ENCODE measurements at places on chromosomes 5 and 9.

GRCh38 chr9:90271707-90272106, 370.9 kb downstream of the DIRAS2 start:
- DNase-seq: no peak

DNA sequence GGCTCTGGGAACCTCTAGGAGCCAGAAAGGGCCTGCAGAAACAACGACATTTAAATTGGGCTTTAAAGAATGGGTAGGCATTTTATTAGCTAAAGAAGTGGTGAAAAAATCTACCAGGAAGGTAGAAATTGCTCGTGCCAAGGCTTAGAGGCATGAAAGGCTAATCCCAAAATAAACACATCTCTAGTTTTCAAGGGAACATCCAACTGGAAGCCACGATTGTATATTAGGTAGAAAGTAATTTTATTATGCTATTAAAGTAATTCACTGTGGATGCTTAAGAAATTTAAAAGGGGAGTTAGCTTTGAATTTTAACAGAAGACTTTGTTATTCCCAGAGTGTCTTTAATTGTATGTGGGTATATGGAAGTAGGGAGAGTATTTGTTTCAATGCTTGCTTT, 17.5 kb upstream of the CNTLN start:
- no peak for DNase-seq

DNA sequence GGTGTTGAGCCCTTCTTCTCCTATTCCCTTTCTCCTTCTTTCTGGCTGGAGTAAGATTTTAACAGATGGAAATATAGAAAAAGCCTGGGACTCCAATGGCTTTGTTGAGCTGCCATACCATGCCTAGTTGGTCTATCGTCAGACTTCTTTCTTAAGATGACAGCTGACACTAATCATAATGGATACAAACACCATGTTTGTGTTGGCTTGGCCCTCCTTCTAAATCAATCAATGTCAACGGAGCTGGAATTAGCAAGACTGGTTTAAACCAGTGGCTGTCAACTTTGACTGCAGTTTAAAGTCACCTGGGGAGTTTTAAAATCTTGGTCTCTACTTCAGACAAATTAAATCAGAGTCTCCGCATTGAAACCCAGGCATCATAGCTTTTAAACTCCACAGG, 264.5 kb upstream of the PRR16 start:
- DNase-seq: no peak

DNA sequence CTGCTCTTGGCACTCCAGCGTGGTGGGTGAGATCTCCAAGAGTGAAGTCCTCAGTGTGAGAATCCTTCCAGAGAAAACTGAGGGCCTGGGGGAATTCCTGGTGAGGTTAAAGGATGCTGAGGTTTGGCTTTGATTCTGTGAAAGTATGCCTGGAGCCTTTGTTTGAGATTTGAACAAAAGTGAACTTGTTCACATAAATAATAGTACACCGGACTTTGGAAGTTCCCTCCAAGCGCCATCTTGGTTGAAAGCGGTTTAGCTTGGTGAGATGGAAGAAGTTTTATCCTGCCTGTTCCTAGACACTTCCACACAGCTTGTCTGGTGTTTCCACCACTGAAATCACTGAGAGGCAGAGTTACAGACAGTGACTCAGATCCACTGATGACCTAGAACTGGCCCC, 286.4 kb downstream of the NTRK2 start:
- DNase-seq: no peak

DNA sequence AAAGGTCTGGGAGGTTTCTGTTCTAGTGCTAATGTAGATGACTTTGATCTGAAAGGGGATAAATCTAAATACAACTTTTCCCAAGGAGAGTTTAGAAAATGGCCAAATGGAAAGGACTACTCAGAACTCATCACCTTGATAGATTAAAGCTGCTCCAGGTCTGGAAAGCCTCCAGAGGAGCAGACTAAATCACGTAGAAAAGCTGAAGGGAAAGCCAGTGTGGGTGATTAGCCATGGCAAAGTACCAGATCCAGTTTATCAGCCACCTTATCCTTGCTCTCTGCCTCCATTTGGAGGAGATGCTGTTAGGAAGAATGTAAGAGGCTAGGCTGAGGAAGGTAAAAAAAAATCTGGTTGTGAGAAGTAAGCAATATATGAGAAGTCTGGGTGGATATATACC, 120.7 kb upstream of the RAI14 start:
- DNase-seq: no peak

GRCh38 chr9:78775211-78775610, 478.3 kb downstream of the PSAT1 start:
- no peak for DNase-seq

DNA sequence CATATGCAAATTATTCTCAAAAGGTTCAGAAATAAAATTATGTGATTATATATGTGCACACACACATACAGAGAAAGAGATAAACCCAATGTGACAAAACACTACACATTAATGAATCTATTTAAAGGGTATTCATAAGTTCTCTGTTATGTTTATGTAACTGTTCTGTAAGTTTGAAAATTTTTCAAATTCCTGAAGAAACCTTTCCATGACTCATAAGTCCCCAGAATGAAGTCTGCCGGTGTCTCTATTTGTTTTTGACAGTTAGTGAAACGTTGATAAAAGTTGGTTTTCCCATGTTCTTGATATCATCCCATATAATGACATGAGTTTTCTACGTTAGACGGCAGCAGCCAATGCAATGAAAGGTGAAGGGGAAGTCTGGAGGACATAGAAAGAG, 199.5 kb upstream of the PUM3 start:
- no peak for DNase-seq

- no peak for DNase-seq
Measured at GRCh38 chr9:106966481-106966880, 103.5 kb downstream of the ZNF462 start.

- no peak for DNase-seq
Measured at GRCh38 chr5:144815131-144815530, 644.5 kb downstream of the KCTD16 start.
